ENCODE measurements at places on chromosomes 6 and 20.

DNA sequence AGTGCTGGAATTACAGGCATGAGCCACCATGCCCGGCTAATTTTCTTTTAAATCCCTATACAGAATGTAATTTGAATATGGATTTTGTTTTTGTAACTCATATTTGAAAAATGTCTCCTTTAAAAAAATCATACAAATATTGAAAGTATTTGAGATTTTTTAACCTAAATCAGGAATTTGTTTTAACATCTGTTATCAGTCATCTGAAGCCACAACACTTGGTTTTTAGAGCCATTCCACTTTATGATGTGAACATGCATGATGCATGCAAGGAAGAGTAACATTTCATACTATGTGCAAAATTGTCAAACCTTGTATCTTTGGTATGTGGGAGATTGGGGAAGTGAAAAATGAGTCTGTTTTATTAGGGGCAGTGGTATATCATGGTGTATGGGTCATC is 124.5 kb upstream of the AHI1 start:
- DNase-seq = no peak

DNA sequence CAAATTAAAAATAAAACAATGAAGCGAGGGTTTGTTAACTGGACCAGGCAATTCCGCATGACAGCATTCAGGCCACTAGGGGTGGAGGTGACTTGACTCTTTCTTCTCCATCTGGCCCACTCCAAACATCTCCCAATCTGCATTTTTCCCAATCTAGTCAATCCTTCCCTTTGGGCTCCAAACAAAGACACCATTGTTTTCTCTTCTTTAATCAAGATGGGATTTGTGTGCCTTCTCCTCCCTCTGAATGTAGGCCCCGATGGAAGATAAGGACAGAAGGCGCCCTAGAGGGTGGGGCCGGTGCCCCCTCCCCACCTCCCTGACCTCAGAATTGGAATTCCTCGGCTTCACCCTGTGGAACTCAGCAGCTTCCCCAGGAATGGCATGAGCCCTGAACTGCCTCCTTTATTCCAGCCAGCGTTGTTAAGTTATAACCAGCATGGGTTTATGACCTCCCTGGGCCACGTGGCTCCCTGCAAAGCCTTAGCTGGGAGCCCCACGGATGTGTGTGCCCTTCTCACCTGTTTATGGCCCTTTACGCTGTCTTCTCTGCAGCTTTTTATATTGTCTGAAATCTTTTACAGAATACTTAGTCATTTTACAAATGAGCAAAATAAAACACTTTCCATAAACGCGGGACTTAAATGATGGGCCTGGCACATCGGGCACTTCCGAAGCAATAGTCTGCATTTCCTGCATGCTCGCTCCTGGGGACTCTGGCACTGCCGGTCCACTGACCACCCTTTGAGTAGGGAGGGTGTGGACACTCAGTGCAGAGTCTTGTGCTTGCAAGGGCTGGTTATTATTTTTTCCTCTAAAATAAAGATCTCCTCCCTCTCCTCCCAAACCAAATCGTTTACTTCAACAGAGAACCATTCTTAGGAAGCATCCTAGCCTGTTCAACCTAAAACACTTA is 24.5 kb downstream of the OVOL2 start:
- DNase-seq = no peak

- DNase-seq = no peak
Observed at GRCh38 chr6:121732641-121733040, 297.2 kb downstream of the GJA1 start.

- DNase-seq = no peak
Observed at GRCh38 chr6:89066940-89067646, 13.5 kb upstream of the PNRC1 start.

- no peak for DNase-seq
Observed at GRCh38 chr6:18506382-18507017, 119.3 kb downstream of the RNF144B start.

GRCh38 chr6:161101517-161101916 is 109.9 kb downstream of the MAP3K4 start:
- no peak for DNase-seq

DNA sequence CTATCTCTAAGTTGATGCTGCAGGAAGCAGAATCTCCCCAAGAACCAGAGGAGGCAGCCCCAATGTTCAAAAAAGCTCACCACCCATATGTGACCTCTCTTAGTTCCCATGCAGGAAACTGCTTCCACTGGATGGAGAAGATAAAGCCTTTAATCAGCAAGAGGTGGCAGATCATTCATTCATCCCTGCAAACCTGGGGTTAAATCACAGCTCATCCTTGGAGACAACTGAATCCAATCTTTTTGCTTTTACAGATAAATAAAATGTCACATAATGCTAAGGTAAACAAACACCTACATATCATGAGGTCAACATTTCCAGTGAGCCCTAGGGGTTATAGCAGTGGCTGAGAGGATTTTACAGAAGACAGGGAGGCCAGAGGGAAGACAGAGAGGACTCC is 112.7 kb upstream of the CD93 start:
- no peak for DNase-seq

GRCh38 chr20:57417051-57417689 is 26.0 kb downstream of the RBM38 start:
- no peak for DNase-seq
